Natural killer cell (primary cell): ENCODE measurements at places on chromosomes 12 and 14.

- H3K27ac ChIP-seq, result peak overlapping the region; percentile 10
- no peaks in the 10 kb centered on the region for H3K27me3 ChIP-seq
- no peak overlapping the region for H3K4me3 ChIP-seq
Observed at GRCh38 chr14:76908834-76909233, 82.6 kb downstream of the LRRC74A start.

- no peak for DNase-seq
- no peak overlapping the region for H3K4me3 ChIP-seq
- H3K27me3 ChIP-seq, result no peaks in the 10 kb centered on the region
- no peaks in the 10 kb centered on the region for H3K36me3 ChIP-seq
- H3K27ac ChIP-seq, result no peak overlapping the region
Observed at GRCh38 chr14:66037361-66037760, 448.8 kb upstream of the CCDC196 start.

GRCh38 chr12:47223848-47224213 is 144.1 kb upstream of the AMIGO2 start:
- no peak for DNase-seq
- H3K36me3 ChIP-seq, result peaks cover 20% of the 10 kb centered on the region
- H3K27ac ChIP-seq, result peak overlapping the region; percentile 50
- no peaks in the 10 kb centered on the region for H3K27me3 ChIP-seq
- H3K4me3 ChIP-seq, result no peak overlapping the region

DNA sequence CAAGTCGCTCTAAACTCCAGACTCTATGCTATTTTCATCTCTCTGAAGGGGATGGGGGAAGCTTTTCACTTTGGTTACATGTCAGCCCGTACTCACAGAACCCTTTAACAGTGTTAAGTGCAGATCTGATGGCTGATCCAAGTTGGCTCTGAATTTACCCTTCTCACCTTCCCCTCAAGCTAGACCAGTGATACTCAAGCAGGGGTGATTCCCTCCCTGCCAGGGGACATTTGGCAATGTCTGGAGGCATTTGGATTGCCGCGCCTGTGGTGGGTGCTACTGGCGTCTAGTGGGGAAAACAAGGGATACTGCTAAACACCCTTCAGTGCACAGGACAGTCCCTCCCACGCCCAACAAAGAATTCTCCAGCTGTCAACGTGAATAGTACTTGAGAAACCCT is 6.0 kb upstream of the TEX52 start:
- no peaks in the 10 kb centered on the region for H3K27me3 ChIP-seq
- no peak overlapping the region for H3K27ac ChIP-seq
- no peak overlapping the region for H3K4me3 ChIP-seq
- no peaks in the 10 kb centered on the region for H3K4me1 ChIP-seq
- H3K36me3 ChIP-seq, result peaks cover 6% of the 10 kb centered on the region
- no peak for DNase-seq

GRCh38 chr12:20044846-20045245 is 323.5 kb upstream of the PDE3A start:
- no peaks in the 10 kb centered on the region for H3K36me3 ChIP-seq
- no peaks in the 10 kb centered on the region for H3K4me1 ChIP-seq
- H3K4me3 ChIP-seq, result no peak overlapping the region
- H3K27ac ChIP-seq, result no peak overlapping the region
- DNase-seq, result no peak

DNA sequence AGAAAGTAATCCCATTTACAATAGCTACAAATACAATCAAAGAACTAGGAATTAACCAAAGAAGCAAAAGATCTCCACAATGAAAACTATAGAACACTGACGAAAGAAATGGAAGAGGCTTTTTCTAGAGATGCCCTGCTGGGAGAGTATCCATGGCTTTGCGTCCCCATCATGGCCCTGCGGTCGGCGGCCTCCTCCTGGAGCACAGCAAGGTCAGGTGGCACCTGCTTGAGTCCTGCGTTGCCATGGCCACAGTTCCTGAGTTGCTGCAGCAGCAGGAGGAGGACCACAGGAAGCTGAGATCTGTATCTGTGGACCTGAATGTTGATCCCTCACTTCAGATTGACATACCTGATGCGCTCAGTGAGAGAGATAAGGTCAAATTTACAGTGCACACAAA is 143.5 kb downstream of the SLC5A8 start:
- H3K4me3 ChIP-seq, result no peak overlapping the region
- H3K36me3 ChIP-seq, result no peaks in the 10 kb centered on the region
- no peaks in the 10 kb centered on the region for H3K27me3 ChIP-seq
- H3K27ac ChIP-seq, result no peak overlapping the region
- DNase-seq, result no peak
